ENCODE measurements at places on chromosomes 11 and 22.

GRCh38 chr11:2088284-2088683 is 50.9 kb downstream of the IGF2 start:
- DNase-seq, result no peak

- DNase-seq, result no peak
Observed at GRCh38 chr11:2807025-2807681, 78.4 kb downstream of the CDKN1C start.

- DNase-seq, result no peak
Observed at GRCh38 chr11:119578521-119579191, 150.3 kb downstream of the NECTIN1 start.

GRCh38 chr11:10476927-10477689 is 22.0 kb downstream of the AMPD3 start:
- no peak for DNase-seq

DNA sequence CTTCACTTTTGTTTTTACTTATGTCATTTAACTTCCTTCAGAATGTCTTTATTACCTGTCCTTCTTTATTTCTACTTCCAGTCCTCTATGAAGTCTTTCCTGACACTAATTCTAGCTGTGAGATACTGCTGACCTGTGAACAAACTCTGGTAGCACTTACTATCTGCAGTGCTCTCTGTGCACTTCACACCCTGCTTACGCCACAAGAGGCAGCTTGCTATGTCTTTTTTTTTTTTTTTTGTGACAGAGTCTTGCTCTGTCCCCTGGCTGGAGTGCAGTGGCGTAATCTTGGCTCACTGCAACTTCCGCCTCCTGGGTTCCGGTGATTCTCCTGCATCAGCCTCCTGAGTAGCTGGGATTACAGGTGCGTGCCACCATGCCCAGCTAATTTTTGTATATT is 10.7 kb downstream of the STIM1 start:
- DNase-seq, result no peak

GRCh38 chr11:122895563-122895962 is 13.0 kb downstream of the JHY start:
- DNase-seq, result no peak

DNA sequence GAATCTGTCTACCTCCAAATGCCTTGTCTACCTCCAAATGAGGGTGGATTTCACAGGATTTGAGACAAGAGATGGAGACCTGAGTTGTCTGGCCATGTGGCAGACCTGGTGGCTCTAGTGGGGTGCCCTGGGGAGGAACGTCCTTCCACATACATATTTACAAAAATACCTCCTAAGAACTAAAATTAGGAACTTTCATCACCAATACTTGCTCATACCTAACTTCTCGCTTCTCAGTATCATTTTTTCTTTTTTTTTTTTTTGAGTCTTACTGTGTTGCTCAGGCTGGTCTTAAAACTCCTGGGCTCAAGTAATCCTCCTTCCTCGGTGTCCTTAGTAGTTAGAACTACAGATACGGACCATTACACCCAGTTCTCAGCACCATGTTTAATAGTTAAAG is 117.9 kb downstream of the MED15 start:
- no peak for DNase-seq

GRCh38 chr22:49589301-49589700 is 238.4 kb downstream of the BRD1 start:
- DNase-seq, result no peak

DNA sequence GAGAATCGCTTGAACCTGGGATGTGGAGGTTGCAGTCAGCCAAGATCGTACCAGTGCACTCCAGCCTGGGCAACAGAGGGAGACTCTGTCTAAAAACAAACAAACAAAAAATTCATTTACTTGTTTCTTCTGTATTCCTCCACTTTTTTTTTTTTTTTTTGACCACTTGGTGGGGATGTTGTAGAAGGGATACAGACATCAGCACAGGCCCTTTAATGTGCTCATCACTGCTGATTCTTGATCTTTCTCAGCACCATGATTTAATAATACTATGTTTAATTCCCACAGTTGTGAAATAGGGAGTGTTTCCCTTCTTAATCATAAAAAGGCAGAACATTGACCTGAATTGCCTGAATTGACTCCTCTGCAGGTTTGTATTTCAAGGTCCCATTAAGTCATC is 4.5 kb downstream of the TTC9C start:
- DNase-seq, result no peak

DNA sequence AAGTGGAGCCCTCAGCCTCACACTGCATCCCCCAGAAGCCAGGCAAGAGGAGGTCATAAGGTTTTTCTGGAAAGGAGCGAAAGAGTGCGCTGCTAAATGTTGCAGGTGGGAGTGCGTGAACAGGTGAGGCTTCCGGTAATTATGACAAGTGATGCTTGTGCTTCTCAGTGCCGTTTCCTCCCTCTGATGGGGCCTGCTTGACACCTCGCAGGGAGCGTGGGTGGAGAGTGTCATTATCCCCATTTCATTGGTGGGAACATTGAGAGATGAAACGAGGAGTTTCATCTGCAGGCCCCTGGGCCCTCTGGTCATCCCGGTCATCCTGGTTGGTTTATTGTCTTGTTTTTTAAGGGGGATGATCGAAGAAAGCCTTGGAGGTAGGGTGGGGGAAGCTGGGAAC is 57.5 kb downstream of the BCR start:
- DNase-seq, result no peak

- DNase-seq, result no peak
Observed at GRCh38 chr11:12421386-12421785, 44.0 kb downstream of the PARVA start.

GRCh38 chr11:132028380-132029240 is 658.2 kb downstream of the NTM start:
- DNase-seq, result peak; percentile 39

GRCh38 chr22:27801616-27802345 is at the start of gene MN1:
MN1 (minus strand) TSS chr22:27801756; CDS start chr22:27800543, 1,213 bp downstream.
- DNase-seq, result no peak

DNA sequence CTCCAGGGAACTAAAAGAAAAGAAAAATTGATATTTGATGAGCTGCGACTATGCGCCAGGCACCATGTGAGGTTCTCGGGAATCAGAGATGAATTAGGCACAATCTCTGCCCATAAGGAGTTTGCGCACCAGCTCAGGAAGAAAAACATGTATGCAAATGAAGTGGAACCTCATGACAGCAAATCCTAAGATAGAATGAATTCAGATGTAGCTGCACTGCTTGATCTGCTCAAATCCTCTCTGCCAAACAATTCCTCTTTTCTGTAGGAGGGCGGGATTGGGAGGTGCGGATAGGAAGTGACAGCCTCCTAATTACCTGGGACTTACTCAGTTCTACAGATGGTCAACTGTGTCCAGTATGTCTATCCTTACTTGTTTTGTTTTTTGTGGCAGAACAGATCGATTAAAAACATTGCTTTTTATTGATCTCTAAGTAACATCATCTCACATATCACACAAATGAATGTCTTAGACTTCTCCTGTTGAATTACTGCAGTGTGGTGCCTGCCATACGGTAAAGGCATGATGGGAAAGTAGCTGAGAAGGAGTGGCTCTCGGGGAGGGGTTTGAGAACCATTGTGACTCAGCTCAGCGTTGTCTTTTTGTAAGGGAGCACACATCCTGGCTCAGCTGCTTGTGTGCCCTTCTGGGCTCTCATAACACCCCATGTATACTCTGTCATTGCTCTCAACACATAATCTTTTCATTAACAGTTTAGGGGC is 13.9 kb downstream of the CRTAM start:
- no peak for DNase-seq

DNA sequence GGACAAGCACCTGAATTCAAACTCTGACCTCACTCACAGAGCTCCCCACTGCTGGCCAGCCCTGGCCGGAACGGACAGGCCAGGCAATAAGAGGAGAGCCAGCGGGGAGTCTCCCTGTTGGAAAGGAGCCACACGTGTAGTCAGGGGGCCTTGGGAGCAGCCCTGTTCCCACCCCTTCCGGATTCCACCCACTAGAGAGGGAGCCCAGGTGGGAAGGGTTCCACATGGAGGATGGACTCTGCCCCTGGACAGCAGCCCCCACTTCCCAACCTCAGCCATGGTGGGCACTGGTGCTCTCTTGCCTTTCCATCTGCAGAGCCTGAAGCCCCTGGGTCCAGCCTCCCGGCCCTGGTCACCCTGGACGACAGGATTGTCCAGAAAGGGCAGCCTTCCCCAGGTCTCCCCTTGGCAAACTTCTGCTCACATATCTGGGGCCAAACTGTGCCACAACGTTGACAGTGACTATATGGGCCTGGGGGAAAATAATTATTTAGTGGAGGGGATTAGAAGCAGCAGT is 7.5 kb upstream of the APOBEC3A start:
- DNase-seq, result no peak

DNA sequence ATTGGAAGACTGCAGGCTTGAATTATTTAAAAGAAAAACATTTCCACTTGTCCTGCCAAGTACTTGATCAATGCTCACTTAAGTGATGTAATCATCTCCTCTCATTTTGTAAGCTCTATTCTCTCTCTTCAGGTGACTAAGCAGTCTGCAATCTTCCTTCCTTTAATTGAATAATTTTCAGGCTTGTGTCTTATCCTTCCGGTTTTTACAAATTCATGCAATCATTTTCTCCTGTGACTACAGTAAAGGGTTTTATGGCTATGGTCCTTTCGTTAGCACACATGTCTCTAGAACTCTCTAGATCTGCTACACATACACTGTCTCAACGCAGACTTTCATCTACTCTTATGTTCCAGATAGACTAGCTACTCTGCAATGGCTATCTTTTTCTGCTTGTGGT is 12.6 kb upstream of the UPB1 start:
- no peak for DNase-seq

DNA sequence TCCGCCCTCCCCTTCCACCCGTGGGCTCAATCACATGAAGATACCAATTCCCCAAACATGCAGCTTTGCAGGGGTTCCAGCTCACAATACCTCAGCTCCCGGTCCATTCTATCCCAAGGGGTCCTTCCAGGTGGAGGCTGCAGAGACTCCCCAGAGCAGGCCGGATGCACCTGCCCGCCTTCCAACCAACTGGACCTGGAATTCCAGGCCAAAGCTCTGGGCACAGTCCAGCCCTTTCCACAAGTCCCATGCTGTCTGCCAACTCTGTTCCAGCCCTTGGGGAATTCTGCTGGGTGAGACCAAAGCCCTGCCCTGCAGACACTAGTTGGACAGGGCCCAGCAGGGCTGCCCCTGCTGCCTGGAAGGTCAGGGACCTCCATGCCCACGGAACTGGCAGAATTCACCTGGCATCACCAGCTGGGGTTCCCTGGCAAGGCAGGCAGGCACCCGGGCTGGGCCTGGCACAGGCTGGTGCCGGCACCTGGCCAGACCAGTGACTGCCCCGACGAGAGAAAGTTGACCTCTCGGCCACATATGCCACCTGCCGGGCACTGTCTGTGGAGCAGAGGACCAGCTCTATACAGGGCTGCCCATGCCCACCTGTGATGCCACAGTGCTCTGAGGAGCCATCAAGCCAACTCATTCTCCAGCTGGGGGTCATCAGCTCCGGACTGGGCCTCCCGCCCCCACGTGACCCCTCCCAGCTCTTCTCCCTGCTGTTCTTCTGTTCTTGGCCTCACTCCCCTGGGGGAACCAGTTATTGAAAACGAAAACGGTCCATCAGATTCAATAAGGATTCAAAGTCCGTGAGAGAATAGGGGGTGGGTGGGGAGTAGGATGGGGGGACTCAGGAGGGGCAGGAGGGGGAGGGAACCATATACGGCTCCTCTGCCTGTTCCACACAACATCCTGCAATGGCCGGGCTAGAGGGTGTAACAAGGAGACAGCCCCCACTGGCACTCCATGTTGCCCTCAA is 4.7 kb downstream of the SYT7 start:
- DNase-seq, result no peak
